RCC 7860 (cell line): ENCODE measurements at places on chromosomes 3 and 15.
A peak's percentile ranks its signal among the peaks of the same experiment; 100 is the strongest.

GRCh38 chr15:84844964-84845363 lies 27.8 kb downstream of the ALPK3 start:
- DNase-seq, result no peak

DNA sequence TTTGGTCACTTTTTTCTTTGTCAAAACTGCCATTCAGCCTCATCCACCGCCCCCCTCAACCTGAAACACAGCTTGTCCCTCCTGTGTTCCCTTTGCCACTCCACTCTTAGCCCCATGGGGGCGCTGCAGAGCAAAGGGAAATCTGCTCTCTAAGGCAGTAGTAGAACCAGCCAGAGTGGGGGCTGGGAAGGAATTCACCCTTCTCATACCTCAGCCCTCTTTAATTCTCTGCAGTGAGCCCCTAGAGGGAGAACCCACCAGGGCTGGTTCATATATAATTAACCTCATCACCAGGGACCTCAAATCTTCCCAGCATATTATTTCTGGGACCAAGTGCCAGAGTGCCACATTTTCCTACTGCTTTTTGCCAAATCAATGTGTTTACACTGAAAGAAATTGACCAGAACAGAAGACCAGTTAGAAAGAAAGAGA lies 2.8 kb upstream of the BCL6 start:
- DNase-seq, result peak; percentile 61

DNA sequence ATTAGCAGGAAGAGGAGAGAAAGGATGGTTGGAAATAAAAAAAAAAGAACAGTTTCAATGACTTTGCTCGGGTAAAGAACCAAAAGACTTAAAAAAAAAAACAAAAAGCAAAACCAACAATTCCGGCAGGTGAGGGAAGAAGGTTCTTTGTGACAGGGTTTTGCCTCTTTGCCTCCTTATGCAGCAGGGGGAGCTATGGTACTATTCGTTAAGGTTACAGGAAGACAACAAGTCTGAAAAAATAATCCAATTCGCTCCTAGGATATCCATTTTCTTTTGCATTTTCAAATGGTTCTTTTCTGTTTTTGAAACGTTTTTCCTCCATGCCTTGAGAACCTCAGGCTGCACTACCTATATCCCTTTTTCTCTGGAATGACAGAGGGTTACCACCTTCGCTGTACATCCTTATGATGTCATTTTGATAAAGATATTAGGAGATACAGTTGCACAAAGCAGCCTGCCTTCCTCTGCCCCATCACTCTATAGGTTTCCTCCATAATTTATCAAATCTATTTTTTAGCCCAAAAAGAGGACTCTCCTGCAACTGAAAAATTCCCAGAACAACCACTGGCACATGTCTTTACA lies 55.0 kb downstream of the CFAP20DC start:
- DNase-seq, result peak; percentile 45

- peak; percentile 64 for DNase-seq
Observed at GRCh38 chr3:114504941-114505628, 211.3 kb downstream of the TIGIT start.

DNA sequence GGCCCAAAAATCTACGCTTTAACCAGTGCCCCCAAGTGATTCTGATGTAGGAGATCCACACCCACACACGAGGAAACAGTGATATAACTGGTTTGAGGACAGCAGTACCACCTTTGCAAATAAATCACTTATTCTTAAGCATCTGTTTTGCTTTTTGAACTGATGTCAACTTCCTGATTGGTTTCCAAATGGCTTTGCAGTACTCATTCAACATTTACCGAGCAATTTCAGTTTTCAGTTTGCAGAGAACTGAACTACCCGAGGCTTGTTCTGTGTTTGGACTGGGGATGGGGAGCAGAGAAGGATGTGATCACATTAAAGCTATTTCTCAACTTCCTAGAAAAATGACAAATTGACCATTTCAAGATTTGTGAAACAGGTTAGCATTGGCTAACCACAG lies 1.1 kb upstream of the GYG1 start:
- no peak for DNase-seq

GRCh38 chr15:27094235-27094634 lies 123.3 kb downstream of the GABRG3 start:
- DNase-seq, result no peak

GRCh38 chr3:180875124-180875698 lies 37.3 kb upstream of the FXR1 start:
- no peak for DNase-seq

DNA sequence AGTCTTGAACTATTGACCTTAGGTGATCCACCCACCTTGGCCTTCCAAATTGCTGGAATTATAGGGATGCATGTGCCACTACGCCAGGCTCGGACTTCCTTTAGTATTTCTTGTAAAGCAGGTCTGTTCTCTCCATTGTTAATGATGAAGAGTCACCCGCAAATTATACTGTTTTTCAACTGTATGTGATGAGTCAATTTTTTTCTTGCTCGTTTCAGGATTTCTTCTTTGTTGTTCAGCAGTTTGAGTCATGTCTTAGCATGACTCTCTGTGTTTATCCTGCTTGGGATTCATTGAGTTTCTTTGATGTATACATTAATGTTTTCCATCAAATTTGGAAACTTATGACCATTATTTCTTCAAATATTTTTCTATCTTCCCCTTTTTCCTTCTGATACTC lies 28.9 kb downstream of the GRAMD1C start:
- no peak for DNase-seq

DNA sequence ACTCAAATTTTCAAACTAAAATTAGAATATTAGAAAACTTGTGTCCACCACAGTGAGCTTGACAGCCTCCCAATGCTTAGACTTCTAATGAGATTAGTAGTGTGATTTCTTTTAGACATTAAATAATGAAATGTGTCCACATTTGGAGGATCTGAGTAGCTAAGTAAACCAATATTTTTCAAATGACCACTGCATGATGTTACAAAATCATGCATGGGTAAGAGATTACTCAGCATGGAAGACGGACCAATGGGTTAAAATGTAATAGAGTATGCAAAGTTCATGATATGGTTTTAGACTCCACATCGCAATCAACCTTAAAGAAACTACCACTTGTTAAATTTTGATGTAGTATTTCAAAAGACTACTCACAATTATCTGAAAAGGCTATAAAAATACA lies 130.6 kb downstream of the IMPG2 start:
- DNase-seq, result peak; percentile 80

DNA sequence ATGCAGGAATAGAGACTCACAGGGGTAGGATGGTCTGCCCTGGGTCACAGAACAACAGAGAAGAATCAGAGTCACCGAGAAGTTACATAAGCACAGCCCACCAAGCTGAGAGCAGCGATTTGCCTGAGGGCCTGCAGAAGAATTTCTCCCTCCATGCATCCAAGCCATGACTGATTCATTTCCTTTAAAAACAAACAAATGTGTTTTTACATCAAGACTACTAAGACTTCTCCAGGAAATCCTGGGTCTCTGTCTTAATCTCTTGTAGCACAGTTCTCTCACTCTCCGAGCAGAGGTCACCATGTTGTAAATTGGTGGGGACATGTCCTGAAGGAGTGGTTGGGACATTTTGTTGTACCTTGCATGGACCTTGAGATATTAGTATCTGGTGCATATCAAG lies 159.8 kb downstream of the THSD4 start:
- no peak for DNase-seq

DNA sequence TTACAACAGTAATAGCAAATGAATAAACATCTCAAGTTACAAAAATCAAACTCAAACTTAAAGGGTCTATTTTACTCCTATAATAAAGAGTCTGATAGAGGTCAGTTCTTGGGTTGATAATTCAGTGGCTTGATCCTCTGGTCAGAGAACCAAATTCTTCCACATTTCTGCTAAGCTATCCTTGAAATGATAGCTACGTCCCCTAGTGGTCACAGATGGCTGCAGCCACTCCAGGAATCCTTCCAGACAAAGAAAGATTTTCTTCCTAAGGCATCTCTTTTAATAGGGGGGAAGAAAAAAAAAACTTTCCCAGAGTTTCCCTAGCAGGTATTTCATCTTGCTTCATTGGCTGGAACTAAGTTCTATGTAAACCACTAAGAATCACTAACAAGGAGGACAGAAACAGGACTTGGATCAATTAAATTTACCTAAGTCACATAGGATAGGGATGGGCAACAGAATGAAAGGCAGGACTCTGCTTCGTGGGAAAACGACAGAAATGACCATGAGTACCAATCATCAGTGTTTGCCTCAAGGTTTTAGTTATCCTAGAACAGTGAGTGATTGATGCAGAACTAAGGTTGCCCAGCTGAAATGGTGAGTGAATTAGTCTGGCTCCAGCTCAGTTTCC lies 160.7 kb downstream of the STAC start:
- peak; percentile 10 for DNase-seq

DNA sequence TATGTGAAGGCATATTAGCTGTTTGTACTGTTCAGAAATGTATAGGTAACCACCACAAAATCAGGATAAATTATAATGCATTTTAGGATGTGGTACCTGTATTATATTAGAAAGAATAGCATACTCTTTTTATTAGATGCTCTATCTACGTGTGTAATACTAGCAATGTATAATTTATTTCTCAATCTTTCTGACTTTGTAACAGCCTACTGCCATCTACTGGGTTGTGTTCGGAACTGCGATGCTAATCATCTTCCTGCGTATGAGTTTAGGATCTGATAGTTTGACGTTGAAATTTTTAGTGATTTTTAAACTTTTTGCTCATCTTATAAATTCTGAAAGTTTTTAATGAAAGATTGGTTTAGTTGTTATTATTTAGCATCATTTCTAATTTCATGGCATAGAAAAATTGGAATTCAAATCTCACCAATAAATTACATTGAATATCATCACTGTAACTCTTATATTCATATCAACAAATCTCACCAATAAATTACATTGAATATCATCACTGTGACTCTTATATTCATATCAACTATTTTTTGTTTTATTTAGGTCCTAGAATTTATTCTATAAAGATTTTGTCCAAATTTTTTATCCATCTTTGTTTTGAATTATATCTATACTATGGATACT lies 322.7 kb upstream of the ZNF717 start:
- peak; percentile 18 for DNase-seq

DNA sequence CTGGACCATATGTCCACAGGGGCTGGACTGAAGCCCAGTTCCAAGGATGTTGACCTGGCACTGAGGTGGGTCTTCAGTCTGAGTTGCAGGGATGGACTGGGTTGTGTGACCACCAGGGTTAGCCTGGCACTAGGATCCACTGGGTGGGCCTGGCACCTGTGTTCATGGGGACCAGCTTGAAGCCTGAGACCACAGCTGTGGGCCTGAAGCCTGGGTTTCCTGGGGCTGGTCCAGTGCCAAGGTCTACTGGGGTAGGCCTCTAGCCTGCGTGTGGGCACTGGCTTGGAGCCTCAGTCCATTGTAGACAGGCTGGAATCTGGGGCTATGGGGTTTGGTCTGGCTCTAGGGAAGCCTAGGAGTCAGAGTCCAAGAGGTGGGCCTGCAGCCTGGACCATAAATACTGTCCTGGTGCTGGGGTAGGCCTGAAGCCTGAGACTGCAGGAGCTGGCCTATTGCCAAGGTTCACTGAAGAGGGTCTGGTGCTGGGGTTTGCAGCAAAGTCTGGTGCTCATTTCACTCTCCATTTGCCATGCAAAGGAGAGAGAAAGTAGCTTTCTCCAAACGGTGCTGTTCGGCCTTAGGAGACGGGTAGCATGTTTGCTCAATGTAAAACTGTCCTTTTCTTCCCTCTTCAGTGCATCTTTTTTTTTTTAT lies 51.2 kb upstream of the TBC1D5 start:
- DNase-seq, result no peak

DNA sequence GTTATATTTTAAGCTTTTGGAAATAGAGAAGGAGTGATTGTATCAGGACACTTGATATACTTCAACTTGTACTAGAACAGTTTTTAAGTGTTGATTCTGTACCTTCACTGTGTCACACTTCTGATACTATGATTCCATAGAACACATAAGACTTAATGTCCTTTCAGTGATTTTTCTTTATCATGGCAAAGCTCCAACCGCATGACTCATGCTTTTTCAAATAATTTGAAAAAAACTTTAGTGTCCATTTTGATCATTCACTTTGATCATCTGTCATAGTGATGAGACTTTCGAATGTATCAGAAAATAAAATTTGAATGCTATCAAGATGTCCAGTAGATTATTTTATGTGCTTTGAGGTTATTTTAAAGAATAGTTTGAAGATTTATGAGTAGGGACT lies 32.0 kb downstream of the AP4E1 start:
- no peak for DNase-seq

GRCh38 chr15:33988384-33988783 lies 20.1 kb downstream of the CHRM5 start:
- DNase-seq, result peak; percentile 24

DNA sequence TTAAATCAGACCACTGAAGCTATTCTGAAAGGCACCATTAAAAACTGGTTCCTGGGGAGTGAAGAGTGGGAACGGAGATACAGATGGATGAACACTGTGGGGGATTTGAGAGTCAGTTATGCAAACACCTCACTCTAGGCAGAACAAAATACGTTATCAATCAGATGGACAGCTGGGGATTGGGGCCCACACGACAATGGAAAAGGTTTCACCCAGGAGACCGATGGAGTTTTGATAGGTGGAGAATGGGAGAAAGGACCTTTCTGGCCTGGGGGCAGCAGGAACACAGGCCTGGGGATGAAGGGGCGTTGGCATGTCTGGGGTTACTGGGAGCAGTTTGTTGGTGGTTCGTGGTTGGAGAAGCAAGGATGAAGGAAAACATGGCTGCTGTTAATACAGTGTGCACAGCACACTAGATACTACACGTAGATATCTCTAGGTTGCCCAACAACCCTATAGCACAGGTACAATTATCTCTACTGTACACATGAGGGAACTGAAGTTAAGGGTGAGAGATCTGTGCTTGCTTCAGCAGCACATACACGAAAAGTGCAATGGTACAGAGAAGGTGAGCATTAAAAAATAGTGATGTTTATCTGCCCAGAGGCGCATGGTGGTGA lies 16.5 kb downstream of the ST6GAL1 start:
- no peak for DNase-seq

- no peak for DNase-seq
Observed at GRCh38 chr15:100928632-100929280, 9.6 kb downstream of the LRRK1 start.

DNA sequence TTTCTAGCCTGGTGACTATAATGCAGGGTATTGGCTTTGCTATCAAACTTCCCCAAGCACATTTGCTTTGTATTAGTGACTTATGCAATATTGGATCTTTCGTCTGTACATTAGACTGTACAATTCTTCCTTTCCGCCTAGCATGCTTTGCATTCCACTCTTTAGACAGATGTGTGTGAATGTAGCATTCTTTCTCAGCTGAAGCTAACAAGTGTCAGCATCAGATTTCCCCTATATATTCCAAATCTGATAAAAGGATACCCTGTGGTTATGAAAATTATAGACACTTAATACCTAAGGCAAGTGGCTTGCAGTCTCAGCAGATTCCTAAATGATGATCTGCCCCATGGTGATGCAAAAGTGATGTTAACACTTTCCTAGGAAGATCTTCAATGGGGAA lies 360.1 kb downstream of the CNTN4 start:
- no peak for DNase-seq

DNA sequence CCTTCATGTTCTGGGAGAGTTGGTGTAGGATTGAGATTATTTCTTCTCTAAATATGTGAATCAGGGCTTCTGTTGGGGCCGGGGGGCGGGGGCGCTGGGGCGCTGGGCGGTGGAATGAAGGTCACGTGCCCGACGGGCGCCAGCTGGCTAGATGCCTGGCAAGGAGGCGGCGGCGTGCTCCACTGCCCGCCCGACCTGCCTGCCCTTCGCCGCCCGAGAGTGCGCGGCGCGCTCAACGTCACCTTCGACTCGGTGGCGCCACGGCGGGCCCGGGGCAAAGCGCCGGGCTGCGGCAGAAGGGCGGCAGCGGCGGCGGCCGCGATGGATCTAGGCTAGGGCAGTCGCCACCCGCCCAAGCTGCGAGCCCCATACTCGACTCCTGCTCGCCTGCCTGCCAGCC lies 47.0 kb upstream of the LHFPL4 start:
- no peak for DNase-seq
